Karpas-422 (cell line): ENCODE measurements at places on chromosomes 7 and 10.
A peak's percentile ranks its signal among the peaks of the same experiment; 100 is the strongest.

GRCh38 chr10:78614267-78614666 lies 454.5 kb upstream of the ZMIZ1 start:
- no peak for DNase-seq

- DNase-seq: peak; percentile 5
These were observed at the start of gene NRAP for GRCh38 chr10:113663908-113664307. Gene NRAP (minus strand): TSS chr10:113664041. CDS start chr10:113663882, 159 bp downstream.

- no peak for DNase-seq
These were observed 31.8 kb downstream of the SUFU start for GRCh38 chr10:102535481-102536147.

DNA sequence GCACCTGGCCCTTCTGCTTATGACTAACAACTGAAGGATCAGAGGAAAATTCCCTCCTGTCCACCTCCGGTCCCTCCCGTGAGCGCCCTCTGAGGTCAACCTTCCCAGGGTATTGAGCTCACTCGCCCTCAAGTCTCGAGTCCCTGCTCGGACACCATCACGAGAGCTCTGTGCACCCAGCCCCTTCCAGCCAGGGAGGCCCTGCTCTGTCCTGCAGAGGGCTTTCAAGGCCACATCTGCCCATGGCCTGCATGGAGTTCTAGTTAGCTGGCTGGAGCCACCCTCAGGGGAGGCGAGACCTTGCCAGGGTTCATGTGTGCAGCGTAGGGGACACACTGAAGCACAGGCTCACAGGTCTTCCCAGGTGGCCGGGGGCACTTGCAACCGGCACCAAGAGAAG lies 110.9 kb upstream of the MACROH2A2 start:
- no peak for DNase-seq

DNA sequence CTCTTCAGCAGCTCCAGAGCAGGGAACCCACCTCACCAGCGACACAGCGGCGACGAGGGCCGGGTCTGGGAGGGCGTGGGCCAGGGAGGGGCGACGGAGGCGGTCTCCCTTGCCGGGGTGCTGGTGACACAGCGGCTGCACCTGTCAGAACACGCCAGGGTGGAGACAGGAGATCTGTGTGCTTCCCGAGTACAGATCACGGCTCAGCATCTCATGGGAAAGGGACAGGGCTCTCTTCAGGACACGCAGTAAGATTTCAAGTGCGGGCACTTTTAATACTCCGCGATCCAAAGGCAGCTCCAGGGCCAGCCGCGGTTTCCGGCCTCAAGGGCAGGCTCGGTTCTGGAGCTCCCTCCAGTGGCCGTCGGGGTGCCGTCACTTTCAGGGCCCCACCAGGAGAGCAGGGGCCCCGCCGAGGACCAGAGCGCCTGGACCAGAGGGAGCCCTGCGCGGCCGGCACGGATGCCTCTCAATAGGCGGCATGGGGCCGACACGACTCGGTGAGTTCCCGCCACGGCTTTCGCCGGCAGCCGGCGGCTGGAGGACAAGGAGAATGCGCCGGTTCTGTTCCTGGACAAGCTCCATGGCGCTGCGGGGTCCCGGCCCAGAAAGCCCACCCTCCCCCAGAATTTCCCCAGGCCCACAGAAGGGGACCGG lies 21.4 kb downstream of the GPR146 start:
- peak; percentile 88 for DNase-seq

DNA sequence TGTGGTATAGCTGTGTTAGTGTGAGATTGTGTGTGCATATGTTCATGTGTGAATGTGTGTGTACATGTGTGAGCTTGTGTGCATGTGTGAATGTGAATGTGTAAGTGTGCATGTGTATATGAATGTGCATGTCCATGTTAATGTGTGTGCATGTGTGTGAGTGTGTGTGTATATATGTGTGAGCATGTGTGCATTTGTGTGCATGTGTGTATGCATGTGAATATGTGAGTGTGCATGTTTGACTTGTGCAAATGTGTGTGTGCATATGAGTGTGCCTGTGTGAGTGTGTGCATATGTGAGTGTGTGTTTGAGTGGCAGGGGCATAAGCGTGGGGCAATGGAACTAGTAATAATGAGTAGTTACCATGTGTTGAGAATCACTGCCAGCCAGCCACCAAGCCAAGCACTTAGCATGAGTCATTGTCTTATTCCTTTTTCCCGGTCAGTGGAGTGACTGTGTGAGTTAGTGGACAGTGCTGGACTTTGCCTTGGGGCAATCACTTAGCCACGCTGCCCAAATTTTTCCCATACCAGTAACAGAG lies 46.3 kb upstream of the SHH start:
- DNase-seq: no peak

- DNase-seq: no peak
These were observed 98.3 kb upstream of the AGK start for GRCh38 chr7:141452911-141453310.

DNA sequence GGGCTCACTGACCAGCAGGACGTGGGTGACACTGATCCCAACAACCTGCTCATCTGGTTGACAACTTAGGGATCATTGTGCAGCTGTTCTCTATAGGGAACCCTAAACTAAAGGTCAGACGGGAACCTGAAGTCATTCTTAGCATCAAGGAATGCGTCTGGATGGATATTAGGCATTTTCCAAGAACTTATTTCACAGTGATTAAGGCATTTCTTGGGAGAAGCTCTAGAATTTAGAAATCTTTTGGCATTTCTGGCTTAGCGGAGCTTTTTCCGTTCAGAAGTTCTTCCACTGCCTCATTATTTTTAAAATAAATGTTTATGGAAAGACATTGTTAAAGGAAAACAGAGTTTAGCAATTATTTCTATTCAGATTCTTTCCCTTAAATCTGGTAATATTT lies 303.3 kb upstream of the IGFBP3 start:
- DNase-seq: no peak
